ENCODE measurements at places on chromosomes 5 and 9.

- no peak for DNase-seq
Observed at GRCh38 chr5:138809391-138809790, 56.2 kb downstream of the CTNNA1 start.

DNA sequence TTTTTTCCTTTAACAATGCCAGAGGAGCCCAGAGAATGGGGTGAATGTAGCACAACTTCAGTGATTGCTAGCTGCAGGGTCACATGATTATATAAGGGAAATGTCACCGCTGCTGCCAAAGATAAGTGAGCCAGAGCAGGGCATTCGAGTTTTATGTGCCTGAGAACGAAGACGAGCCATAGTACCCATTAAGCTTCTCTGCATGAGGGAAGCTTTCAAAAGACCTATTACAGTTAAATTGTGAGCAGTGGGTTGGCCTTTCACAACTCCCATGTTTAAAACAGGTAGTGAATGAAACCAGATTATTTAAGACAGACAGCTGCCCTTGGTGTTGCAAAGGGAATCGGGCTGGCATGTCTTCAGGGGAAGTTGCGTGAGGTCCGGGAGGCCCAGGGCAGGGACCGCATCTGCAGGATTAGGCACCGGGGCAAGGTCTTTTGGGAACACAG lies 82.4 kb upstream of the TNFAIP8 start:
- DNase-seq, result no peak

DNA sequence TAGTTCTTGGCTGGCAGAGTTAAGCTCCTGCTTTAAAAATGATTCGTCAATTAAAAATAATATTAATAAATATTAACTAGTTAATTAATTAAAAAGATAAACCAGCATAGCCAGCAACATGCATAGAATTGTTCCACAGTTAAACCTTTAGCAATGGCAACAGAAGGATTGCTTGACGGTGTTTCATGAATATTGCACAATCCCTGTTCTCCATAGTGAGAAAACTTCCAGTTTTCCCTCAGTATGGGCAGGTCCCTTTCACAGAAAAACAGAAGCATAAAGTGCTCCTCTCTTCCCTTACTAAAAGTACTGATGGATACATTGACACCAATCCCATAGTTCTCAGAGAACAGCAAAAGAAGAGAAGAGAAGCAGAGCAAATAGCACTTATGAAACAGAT lies 71.4 kb upstream of the CAST start:
- no peak for DNase-seq

- DNase-seq, result no peak
Observed at GRCh38 chr9:69155341-69156030, 18.6 kb upstream of the TJP2 start.

GRCh38 chr9:32500768-32501167 lies 25.2 kb downstream of the RIGI start:
- no peak for DNase-seq

- DNase-seq, result no peak
Observed at GRCh38 chr9:110283751-110284150, 27.4 kb upstream of the TXN start.

DNA sequence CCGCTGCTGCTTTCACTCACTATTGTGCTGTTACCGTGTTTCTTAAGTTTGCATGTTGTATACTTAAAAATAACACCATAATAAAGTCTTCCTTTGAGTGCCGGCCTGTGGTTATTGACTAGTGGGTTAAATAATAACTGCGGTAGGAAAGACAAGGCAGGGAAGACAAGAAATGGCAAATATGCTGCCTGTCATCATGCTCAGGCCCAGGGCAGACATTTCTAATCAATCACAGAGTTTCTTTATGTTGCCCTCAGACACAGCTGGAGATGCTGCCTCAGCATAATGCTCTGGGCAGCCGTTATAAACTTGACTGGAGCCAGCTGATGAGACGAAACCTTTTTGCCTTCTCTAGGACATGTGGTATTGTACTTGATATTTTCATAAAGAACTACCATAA lies 215.0 kb downstream of the GAPVD1 start:
- DNase-seq, result no peak

- DNase-seq, result no peak
Observed at GRCh38 chr9:129367287-129367686, 189.2 kb upstream of the IER5L start.

DNA sequence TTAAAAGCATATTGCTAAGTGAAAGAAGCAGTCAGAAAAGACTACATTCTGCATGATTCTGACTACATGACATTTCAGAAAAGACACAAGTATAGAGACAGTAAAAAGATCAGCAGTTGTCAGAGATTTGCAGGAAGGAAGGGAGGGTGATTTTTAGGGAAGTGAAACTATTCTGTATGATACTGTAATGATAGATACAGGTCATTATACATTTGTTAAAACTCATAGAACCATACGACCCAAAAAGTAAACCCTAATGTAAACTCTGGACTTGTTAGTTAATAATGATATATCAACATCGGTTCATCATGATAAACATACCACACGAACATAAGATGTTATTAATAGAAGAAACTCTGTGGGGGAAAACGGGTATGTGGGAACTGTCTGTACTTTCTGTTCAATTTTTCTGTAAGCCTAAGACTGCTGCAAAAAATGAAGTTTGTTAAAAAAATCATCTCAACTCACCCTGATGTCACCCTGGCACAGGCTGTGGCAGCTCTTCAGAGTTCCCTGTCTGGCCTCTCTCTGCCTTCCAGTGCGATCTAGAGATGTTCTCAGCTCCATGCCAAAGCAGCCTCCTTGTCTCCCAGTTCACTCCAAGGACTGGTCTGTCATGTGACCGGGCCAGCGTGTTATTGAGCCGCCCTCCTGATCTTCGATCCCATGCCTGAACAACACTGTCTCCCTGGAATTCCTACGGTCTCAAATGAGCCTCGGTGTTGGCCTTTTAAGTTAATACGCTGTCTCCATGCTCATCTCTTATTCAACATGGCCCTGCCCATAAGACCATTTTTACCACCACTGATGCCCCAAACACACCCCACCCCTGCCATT lies 35.4 kb downstream of the PRLR start:
- DNase-seq, result no peak

GRCh38 chr9:87567001-87567400 lies 69.3 kb downstream of the DAPK1 start:
- no peak for DNase-seq

- no peak for DNase-seq
Observed at GRCh38 chr5:1835431-1835830, 34.2 kb downstream of the NDUFS6 start.

DNA sequence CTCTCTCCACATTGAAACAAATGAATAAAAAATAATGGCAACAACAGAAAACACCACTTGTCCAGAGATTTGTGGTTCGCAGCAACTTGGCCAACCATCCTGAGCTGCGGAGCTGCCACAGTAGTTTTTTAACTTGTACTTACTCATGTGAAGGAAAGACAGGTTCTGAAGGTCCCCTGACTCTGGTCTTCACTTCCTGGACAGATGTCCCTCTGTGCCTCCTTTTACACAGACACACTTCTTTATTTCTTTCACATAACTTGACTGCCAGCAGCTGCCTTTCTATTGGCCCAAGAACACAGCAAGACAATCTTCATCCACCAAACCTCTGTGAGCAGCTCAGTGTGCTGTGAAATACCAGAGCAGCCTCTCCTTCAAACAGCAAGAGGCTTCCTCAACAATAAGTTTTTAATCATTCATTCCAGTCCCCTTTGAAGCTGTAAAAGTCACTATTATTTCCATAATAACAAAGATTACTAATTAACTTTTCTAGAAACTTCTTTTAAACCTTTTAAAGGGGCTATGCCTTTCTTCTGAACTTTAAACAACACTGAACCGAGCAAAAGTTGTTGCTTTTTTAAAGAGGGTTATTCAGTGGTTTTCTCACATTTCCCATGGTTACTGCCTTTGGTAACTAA lies 198.7 kb downstream of the NR2F1-AS1 start:
- DNase-seq, result no peak

DNA sequence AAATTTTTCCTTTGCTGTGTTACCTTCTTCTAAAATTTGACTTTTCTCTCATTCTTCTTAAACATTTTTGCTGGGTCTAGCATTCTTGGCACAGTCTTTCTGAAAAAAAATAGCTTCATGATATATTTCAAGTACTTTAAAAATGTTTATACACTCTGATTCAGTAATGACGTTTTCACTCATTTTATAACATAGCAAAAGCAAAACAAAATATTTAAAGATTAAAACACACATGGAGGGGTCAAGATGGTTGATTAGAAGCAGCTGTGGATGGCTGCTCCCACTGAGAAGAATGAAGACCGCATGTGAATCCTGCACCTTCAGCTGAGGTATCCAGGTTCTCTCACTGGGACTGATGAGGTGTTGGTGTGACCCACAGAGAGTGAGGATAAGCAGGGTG lies 188.2 kb downstream of the SGCD start:
- no peak for DNase-seq

- no peak for DNase-seq
Observed at GRCh38 chr5:179994583-179995323, 76.8 kb downstream of the RNF130 start.

DNA sequence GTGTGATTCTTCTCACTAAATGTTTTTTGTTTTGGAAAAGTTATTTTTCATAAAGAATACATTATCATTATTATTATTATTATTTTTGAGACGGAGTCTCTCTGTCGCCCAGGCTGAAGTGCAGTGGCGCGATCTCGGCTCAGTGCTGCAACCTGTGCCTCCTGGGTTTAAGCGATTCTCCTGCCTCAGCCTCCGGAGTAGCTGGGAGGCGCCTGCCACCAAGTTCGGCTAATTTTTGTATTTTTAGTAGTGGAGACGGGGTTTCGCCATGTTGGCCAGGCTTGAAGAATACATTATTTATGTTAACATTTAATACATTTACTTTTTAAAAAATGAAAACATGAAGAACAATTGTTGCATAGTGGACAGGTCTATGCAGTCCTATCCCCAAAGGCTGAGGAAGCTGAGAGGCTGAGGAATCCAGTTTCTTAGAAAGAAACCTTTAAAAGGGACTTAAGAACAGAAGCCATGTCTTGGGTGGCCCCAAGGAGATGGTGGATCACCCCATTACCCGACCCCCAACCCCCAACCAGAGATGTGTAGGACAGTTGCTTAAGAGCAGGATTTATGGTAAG lies 2.0 kb downstream of the TMEM38B start:
- no peak for DNase-seq

DNA sequence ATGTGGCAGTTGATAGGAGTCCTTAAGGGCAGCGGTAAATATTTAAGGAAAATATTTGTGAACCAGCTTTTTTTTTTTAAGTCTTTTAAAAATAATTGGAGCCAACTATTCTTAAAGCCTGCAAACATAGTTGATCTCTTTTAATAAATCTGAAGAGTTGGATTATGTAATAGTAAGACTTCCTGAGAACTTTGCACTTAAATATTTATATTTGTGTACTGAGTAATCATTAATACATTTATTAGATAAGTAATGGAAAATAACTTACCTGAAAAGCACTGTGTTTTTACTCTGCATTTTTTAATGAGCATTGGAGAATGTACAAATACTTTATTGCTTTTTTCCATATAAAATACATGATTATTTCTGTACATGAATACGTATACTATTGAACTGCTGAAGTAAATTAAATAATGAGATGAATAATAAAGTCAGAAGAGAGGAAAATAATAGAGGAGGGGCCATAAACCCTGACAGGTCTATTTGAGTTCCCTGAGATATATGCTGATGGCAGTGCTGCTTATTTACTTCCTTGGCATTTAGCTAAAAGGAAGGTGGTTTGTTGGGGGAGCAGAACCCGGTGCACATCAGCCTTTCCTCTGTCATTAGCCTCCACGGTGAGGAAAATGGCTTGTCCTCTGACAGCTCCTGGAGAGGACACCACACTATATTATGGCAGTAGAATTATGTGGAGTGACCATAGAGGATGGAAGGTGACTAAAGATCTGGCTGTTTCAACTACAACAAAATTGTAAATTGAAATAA lies 148.0 kb downstream of the ZSWIM6 start:
- DNase-seq, result no peak

DNA sequence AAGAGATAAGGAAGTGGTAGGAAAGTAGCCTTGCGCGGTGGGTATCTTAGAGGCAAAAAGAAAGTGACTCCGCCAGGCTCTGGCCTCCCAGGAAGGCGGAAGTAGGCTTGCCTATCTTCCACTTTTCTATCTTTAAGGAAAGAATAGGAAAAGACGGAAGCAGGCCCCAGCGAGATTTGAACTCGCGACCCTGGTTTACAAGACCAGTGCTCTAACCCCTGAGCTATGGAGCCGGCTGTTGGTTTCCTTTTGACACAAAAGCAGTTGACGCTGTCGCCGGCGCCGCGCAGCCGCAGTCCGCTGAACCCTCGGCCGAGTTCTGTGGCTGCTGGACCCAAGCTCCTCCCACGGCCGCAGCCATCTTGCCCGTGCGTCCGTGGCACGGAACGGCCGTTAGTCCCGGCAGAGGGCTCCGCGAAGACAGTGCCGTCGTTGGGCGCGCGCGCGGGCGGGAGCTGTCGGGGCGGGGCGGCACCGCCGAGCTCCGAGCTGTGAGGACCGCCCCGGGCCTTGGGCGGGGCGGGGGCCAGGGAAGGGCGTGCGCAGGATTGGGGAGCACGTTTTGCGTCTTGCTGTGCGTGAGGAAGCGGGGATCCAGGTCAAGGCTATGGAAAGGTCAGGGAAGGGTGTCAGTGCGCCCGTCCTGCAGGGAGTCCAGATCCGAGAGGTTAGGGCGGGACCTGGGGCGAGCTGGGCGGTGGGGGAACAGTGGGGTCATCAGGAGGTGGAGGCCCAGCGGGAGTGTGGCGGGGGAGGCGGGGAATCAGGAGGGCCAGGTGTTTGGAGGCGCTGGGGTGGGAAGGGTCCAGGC lies 13.3 kb downstream of the TRIM7 start:
- DNase-seq, result peak; percentile 90

GRCh38 chr9:614431-614830 lies 227.1 kb upstream of the DMRT1 start:
- no peak for DNase-seq

DNA sequence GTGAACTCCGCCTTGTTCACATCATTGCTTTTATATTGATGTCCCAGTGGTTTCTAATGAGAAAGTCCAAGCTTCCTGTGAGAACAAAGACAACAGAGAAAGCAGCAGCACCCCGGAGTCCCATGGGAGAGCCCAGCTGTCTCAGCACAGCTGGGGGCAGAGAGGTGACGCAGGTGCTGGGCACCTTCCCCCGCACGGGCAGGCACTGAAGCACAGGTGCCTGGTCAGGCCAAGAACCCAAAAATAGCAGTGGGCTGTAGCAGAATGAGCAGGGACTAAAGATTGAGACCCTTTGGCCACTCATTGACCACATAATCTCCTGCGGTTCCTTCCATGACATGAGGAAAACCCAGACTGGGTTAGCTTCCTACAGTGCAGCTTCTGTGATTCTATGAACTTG lies 18.8 kb downstream of the SRD5A1 start:
- DNase-seq, result no peak

DNA sequence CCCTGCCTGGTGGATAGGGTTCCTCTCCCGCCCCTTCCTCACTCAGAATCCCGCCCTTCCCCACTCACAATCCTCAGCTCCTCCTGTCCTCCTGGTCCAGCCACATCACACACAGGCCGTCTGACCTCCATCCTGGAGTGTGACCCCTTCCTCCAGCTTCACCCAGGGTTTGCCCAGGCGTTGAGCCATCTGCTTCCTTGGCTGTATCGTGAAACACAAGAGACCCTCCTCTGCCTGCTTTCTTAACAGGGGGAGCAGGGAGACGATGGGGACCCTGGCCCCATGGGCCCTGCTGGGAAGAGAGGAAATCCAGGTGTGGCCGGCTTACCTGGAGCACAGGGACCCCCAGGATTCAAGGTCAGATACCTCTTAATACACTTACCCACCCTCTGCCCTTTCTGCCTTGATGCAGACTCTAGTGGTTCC lies 32.3 kb upstream of the ORM1 start:
- no peak for DNase-seq

All from activated CD4-positive, CD25-positive, alpha-beta regulatory T cell treated with anti-CD3 and anti-CD28 coated beads, Interleukin-2, amount 50 U/mL, for 16 hours (primary cell).